ENCODE measurements at places on chromosomes 3 and 15.

- DNase-seq: no peak
Observed at GRCh38 chr3:114857299-114857701, 289.8 kb downstream of the ZBTB20 start.

GRCh38 chr3:197511853-197512635 is 43.7 kb downstream of the BDH1 start:
- DNase-seq: no peak

DNA sequence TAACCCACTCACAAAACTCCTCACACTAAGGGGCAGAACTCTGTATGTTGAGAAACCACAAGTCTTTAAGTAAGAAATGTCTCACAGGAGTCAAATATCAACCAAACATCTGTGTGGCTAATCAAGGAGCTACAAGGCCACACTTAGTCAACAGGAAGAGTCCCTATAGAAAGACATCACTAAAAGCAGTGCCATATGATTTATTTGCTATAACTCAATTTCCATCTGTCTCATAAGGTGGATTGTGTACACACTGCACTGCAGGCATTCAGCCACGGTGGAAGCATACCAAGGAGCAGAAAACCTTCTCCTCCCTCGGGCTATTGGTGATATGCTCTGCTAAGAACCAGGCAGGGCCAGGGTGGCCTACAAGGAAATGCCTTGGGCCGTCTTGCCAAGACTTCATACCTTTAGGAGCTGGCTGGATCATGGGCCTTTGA is 197.6 kb upstream of the CFAP20DC start:
- no peak for DNase-seq

- DNase-seq: no peak
Observed at GRCh38 chr3:127802606-127803005, 19.7 kb downstream of the MGLL start.

DNA sequence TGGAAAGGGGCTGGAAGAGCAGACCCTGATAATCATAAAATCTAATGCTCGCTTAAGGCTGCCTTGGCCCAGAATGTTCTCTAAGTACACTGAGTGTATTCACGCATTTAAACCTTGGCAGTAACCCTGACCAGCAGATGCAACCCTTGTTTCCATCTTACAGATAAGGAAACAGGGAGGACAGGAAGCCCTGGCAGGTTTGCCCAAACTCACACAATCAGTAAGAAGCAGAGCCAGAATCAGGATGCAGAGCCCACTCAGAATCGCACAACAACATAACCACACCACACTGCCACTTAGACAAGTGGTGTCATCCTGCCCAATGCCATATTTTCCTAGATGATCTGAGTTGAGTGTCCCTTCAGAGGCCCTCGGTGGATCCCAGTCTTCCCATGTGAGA is 214.5 kb upstream of the HES1 start:
- no peak for DNase-seq

DNA sequence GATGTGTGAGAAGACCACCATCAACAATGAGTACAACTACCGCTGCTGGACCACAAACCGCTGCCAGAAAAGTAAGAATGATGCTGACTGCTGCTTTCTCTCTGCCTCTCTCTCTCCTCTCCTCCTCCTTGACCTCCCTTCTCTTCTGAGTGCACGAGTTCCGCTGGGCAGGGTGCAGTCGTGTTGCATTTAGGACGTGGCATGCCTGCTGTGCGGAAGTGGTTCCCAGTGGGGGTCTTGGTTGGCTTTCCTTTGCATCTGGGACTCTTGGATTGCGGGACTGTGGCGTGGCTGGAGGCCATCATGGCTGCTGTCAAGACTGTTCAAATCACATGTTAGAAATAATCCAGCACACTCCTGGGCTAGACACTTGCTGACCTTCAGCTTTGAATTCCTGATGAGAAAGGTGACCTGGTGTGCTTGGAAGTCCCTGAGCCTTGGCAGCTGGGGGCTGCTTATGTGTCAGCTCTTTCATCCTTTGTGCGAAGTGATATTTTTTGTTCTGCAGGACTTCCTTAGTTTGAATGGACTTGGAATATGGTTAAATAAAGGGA is 59.8 kb downstream of the IGF1R start:
- DNase-seq: no peak

- DNase-seq: no peak
Observed at GRCh38 chr3:33426068-33426467, 14.1 kb downstream of the UBP1 start.

GRCh38 chr3:57981483-57982087 is 26.6 kb upstream of the FLNB start:
- no peak for DNase-seq

GRCh38 chr3:186506857-186507256 is 37.3 kb downstream of the CRYGS start:
- no peak for DNase-seq

GRCh38 chr3:139491027-139491700 is 14.8 kb upstream of the RBP2 start:
- no peak for DNase-seq

All from HS-5 (cell line).